ENCODE measurements at places on chromosomes 4 and X.

GRCh38 chr4:47704693-47705325 lies 133.1 kb downstream of the CORIN start:
- no peak for DNase-seq

DNA sequence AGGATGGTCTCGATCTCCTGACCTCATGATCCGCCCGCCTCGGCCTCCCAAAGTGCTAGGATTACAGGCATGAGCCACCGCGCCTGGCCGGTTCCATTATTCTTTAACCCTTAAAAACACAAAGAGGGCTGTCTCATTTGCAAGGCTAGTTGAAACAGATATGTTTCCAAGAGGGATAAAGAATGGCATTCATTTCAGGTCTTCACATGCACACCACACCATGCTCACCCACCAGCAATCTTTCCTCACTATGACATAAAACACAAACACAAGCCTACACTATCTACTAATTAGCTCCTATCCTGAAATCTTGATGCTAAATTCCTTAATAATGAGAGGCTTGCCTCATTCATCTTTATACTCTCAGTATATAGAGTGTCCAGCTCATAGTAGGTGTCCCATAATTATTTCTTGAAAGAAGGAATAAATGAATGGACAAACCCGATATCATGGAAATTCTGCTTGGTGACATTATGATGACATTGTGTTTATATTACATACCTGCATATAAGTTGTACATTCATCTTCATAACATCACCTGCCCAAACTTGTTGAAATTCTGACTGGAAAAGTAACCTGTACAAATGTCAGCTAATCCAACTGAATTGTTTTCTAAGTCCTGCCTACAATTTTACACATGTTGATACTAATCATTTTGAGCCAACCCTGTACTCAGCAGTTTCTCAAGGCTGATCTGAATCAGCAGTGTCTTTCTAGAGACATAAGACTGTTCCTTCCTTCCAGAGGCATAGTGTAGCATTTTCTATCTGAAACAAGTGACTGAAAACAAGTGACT lies 408.5 kb downstream of the KLHL13 start:
- no peak for DNase-seq

DNA sequence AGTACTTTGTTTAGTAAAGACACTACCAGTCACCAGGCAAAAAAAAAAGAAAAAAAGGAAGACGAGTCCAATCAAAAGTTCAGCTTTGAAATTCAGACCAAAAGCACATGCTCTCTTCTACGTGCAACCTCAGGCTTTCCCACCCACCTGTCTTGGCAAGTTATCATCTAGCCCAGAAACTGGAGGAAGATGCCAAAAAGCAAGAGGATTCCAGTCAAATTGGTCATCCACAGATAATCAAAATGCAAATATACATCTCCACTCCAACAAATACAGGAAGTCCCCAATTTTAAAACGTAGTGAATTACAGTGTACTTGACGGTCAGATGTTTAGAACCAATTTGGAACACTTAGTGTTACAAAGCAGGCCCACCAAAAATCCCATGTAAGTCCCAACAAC lies 96.5 kb downstream of the PALLD start:
- DNase-seq, result no peak

GRCh38 chr4:4624276-4624897 lies 82.5 kb upstream of the STX18 start:
- DNase-seq, result no peak

- no peak for DNase-seq
Observed at GRCh38 chr4:172974586-172974985, 194.0 kb upstream of the GALNT7 start.

DNA sequence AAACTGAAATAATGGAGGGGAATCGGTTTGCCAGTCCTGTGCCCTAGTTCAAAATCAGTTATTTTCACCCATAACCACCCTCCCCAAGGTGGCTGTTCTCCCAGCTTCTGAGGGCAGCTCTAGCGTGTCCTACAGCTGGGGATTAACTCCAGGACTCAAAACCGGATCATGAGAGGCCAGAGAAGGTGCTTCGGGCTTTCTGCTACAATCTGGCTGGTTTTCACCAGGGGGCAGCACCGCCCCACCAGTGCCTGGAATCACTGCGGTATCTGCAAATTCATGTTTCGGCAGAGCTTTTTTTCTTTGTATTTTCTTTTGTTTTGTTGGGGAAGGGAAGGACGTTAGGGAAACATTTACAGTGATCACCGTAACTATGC lies 28.4 kb downstream of the PDHA1 start:
- DNase-seq, result peak; percentile 60

DNA sequence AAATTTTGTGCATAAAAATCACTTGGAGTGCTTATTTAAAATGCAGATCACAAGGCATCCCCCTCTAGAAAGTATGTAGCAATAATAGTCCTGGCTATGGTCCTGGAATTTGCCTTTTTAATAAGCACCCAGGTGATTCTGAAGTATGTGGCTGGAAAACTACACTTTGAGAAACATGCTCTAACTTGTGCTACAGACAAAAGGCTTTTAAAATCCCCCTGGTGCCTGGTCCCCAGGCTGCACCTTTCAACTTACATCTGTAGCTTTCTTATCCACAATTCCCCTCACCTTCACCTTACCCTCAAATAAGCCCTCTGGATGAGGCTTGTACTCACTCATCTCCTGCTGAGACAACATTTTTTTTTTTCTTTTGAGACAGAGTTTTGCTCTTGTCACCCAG lies 21.1 kb downstream of the ART3 start:
- no peak for DNase-seq

- no peak for DNase-seq
Observed at GRCh38 chr4:85979276-85979675, 380.6 kb downstream of the MAPK10 start.

GRCh38 chr4:80184825-80185756 lies 12.2 kb upstream of the PRDM8 start:
- DNase-seq, result peak; percentile 23

DNA sequence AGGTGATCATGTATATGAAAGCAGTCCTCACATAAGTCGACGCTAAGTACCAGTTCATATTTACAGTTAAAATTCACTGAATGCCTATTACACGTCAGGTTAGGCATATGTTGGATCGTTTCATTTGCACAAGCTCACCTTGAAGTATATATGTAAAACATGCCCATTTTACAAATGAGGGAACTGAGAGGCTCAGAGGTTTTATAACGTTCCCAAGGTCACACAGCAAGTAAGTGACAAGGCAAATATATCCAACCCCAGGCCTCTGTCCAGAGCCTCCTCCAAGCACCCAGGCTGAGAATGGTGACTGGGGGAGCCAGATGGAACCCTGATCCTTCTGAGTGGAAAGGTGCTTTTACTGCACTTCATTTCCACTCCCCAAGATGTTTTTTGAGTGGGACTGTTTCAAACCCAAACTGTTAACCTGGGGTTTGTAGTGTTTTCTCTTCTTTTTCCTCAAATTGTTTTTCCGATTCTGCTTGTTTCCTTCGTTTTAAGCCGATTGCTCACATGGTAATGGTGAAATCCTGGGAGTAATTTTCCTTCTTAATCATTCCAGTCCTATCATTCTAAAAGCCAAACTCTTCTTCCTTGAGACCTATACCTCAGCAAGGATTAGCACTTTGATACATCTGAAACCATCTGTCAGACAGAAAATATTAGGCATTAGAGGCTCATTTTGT lies 791 bp downstream of the SMIM20 start:
- DNase-seq, result no peak

- DNase-seq, result no peak
Observed at GRCh38 chr4:74969507-74970474, 36.9 kb downstream of the PARM1 start.

- no peak for DNase-seq
Observed at GRCh38 chr4:14644580-14645282, 357.6 kb upstream of the CPEB2 start.

- DNase-seq, result no peak
Observed at GRCh38 chrX:4909348-4909747, 1195.9 kb upstream of the PRKX start.

- no peak for DNase-seq
Observed at GRCh38 chr4:98614094-98614493, 44.3 kb downstream of the TSPAN5 start.

DNA sequence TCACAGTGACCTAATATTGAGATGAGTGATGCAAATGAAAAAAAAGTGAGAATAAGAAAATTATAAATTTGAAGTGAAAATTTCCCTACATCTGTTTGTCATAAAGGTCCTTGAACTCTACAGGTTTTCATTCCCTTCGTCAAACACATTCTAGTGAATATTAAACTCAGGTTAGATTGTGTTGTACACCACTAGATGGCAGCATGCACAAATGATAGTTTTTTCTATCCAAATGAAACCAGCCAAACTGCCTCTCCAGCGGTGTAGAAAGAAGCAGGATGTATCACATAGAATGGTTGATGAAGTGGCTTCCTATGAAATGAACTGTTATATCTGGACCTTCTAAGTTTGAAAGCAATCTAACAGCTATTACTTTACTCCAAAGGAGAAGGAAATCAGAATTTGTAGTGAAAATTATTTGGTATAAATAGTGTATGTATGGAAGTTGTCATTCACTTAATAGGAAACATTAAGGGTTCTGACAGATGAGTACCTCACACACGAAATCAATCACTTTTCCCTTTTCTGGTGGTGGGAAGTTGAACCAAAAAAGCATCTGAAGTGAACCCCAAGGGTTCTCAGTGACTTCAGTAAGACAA lies 382.7 kb downstream of the UNC5C start:
- peak; percentile 65 for DNase-seq

- DNase-seq, result no peak
Observed at GRCh38 chrX:9037296-9037695, 3.4 kb upstream of the FAM9B start.

- peak; percentile 34 for DNase-seq
Observed at GRCh38 chr4:153809307-153809706, 20.4 kb upstream of the SFRP2 start.

GRCh38 chrX:78075787-78076389 lies 28.2 kb upstream of the PGK1 start:
- no peak for DNase-seq

DNA sequence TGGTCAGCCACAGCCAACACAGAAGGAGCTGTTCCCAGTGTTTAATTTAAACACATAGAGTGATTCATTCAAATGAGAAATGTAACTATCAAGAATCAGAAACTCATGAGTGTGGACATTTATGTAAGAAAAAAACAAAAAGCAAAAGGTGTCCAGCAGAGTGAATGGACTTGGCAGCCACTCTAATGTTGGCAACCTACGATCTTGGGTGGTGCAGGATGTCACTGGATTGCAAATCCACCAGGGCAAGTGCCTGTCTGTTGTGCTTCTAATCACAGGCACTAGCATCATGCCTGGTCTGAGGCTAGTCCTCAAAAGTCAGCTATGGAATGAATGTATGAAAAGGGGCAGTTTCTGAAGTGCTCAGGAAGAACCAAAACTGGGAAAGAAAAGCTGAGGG lies 277.7 kb upstream of the CLNK start:
- no peak for DNase-seq

- DNase-seq, result no peak
Observed at GRCh38 chr4:136934601-136935000, 597.7 kb downstream of the PCDH18 start.

GRCh38 chr4:169492436-169493163 lies 119.8 kb downstream of the NEK1 start:
- peak; percentile 39 for DNase-seq

- no peak for DNase-seq
Observed at GRCh38 chr4:1446502-1447386, 40.5 kb upstream of the NKX1-1 start.

DNA sequence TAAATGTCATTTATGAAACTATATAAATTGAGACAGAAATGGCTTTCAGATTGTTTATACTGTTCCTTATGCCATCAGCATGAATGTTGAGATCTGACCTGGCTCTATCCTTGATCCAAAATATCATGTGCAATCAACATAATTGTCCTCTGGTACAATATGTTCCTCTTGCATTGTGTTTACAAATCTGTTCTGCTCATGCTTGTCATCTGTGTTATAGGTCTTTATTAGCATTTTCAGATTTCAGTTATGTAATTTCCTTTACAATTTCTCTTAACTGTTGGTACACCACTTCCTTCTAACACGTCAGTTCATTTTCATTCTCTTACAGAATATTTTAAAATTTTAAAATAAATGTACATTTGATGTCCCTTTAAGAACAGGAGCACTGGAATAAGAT lies 1.6 kb downstream of the HPGD start:
- DNase-seq, result no peak

DNA sequence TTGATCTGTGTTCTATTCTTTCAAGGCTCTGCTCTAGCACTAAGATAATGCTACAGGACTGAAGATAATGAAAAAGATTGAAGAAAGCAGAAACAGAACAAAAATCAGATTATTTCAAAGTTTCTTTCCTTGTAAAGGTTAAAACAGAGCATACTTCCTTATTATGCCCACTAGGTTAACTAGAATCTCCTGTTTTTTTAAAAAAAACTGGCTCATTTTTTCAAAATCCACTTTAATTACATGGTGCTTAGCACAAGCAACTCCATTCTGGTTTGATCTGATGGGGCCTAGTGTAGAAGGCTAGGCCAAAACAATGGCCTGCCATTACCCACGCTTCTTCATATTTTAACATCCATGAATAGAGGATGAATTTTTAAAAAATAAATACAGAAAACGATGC lies 1.2 kb upstream of the UBA6 start:
- no peak for DNase-seq

- no peak for DNase-seq
Observed at GRCh38 chr4:168833881-168834280, 176.2 kb downstream of the CBR4 start.

- DNase-seq, result peak; percentile 56
Observed at GRCh38 chrX:8987672-8988250, 46.2 kb downstream of the FAM9B start.

GRCh38 chr4:77493120-77493752 lies 112.4 kb upstream of the CXCL13 start:
- no peak for DNase-seq

DNA sequence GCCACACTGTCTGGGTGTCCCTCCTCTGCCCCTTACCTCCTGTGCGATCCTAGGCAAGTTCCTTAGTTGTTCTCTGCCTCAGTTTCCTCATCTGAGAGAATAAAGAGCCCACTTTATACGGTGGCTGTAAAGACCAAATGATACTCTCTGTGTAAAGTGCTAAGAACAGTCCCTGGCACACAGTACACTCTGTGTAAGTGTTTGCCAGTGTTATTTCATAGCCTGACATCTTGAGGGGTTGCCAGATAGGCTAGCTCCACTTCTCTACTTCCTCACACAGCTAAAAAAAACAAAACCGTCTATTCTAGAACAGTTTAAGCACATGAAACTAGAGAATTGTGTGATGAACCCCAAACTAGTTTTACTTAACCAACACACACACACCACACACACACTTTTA lies 17.1 kb downstream of the SPON2 start:
- DNase-seq, result no peak

DNA sequence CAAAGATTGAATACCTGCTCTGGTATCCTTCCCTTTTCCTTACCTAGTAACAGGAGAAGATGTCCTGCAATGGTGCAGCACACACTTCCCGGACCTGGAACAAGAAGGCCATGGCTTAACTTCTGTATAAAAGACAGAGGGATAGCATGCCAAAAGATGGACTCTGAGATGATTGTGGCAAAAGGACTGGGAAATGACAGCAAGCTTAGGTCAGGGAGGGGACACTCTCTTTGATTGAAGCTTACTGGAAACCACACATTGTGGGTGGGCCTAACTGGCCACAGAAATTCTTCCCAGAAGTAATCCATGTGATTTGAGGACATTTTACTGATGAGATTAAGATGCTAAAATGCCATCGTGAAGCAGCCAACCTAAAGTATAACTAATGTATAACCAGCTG lies 71.0 kb upstream of the OTUD4 start:
- no peak for DNase-seq

GRCh38 chrX:69021141-69021960 lies 143.9 kb downstream of the PJA1 start:
- no peak for DNase-seq

All from CD4-positive, alpha-beta T cell treated with Interleukin-12 subunit alpha and Interleukin-12 subunit beta, for 1 hour (primary cell).